ENCODE measurements at places on chromosomes 5 and 9.

- DNase-seq: no peak
Measured at GRCh38 chr5:127290019-127290945, at the start of gene MEGF10. MEGF10 (plus strand) TSS chr5:127290796; CDS start chr5:127331309, 40,513 bp downstream.

DNA sequence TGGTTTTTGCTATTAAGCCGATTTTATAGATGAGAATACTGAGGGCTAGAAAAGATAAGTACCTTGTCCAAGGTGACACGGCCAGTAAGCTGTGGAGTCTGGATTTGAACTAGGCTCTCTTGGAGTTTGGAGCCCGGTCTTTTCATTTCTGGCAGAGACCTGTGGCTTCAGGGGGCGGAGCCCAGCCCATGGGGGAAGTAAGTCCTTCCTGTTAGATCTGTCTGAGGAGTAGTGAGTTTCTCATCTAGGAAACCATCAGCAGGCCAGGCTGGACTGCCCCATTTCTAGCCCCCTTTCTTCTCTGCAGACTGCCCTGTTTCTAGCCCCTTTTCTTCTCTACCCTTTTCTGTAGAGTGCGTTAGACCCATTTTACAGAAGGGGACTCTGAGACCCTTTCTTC, 521 bp upstream of the PTGS1 start:
- DNase-seq: no peak

- no peak for DNase-seq
Measured at GRCh38 chr5:167269146-167269545, 1022.3 kb upstream of the WWC1 start.

GRCh38 chr9:98922721-98923435, 20.8 kb upstream of the COL15A1 start:
- DNase-seq: no peak

- DNase-seq: no peak
Measured at GRCh38 chr5:39057734-39058133, 16.5 kb downstream of the RICTOR start.

DNA sequence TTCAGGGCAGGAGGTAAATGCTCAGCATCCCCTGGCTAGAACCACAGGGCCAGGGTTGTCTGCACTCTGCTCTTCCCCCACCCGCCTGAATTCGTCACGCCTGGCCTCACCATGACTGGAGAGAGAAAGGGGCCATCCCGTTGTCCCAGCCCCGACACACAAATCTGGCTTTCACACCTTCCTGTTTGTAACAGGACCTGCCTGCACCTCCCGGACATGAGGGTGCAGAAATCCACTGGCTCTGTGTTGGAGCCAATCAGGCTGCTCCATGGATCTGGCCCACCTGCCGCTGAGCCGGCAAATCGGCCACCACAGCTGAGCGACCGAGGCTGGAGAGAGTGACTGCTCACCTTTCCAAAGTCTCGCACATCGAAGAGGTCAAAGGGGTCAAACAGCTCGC, 53.4 kb downstream of the VAV2 start:
- no peak for DNase-seq

GRCh38 chr9:134056483-134057306, 11.1 kb downstream of the BRD3 start:
- DNase-seq: no peak

- DNase-seq: no peak
Measured at GRCh38 chr5:148937830-148938521, 111.6 kb downstream of the ADRB2 start.

- DNase-seq: no peak
Measured at GRCh38 chr9:113638490-113638889, 175.0 kb downstream of the RGS3 start.

DNA sequence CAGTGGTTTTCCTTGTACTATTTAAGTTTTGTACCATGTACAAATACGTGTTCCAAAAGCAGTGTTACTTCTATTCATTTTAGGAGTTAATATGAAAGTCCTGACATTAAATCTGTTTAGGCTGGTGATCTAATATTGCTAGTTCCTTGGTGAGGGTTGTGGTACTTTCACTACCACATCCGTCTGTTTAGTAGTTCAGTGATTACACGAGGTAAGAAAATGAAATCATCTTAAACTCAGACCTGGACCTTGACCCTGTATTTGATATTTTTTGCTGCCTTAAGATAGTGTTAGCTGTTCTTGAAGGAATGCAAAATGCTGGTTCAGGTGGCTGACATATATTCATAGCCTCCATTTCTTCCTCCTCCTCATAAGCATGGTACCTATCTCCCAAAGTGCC, 50.3 kb downstream of the MTAP start:
- peak; percentile 50 for DNase-seq

- DNase-seq: no peak
Measured at GRCh38 chr5:62569470-62569869, 9.1 kb upstream of the LRRC70 start.

DNA sequence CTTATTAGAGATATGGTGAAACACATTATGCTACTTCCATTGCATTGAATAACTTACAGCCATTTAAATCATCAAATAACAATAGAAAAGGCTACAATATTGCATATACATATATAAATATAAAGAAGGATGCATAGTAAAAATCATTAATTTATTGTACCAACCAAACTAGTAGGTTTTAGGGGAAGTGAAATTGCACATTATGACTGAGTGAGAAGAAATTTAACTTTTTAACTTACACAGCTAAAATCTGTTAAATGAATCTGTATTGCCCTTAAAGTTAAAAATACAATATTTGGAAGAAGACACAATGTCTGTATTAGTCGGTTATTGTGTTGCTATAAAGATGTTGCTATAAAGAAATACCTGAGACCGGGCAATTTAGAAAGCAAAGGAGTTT, 2073.7 kb upstream of the ACO1 start:
- DNase-seq: no peak

DNA sequence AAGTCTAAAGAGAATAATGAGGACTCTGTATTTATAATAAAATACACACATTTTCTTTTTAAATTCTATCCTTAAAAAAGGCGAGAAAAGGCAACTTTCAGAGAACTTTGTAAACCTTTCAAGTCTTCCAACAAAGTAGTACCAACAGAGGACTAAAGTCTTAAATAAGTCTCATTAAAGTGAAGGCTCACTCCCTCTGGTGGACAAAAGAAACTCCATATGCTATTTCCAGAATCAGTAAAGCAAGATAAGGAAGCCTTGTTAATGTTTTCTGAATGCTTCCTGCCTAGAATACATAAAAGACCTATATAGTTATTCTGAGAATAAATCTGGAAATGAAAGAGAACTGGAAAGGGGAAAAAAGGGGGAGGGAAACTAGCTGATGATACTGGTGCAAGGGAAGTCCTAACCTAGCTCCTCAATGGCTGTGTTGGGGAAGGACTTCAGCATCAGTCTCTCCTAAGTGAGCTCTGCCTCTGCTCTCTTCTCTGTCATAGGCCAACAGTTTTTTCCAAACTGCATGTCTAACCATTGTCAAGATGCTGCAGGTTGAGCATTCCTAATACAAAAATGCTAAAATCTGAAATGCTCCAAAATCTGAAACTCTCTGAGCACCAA, 7.2 kb downstream of the HMGCS1 start:
- DNase-seq: no peak

Data from activated CD8-positive, alpha-beta memory T cell treated with anti-CD3 and anti-CD28 coated beads, Interleukin-2, amount 10 ng/mL, durations not matched to agents 7 days and 5 days (primary cell).